ENCODE measurements at places on chromosomes 4 and X.

- DNase-seq, result no peak
These were observed 43.3 kb downstream of the DHRSX start for GRCh38 chrX:2457289-2458133.

DNA sequence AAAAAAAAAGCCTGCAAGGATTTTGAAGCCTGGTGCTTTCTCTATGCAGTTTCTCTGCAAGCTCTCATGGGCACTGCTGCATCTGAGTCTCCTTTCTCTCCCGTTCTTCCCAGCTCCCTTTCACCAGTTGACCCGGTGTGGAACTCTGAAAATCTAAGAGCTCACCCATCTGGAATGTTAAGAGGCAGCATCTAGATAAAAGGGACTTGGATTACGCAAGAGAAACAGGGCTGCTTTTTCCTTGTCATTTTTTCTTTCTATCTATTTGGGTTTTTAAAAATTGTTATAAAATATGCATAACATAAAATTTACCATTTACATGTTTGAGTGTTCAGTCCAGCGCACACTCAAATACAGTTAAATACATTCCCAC is 95.2 kb upstream of the RPS6KA3 start:
- DNase-seq, result no peak

DNA sequence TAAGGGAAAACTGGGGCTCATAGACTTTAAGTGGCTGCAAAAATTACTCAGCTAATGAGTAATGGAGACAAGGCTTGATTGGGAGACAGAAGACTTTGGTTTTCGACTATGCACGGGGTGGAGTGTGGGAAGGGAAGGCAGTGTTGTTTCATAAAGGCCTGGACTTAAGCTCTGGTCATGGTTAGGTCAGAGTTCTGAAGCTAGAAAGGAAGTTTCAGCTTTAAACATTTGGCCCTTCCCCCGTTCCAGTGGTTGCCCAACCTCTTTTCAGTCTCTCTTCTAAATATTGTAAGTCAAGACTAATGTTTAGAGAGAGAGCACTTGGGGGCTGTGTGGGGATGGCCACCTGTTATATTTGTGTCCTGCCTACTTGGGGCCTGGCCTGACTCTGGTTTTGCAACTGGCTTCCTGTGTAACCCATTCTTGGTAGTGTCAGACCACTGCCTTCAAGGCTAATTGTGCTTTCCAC is 21.0 kb downstream of the MSN start:
- no peak for DNase-seq

- peak; percentile 31 for DNase-seq
These were observed 18.8 kb downstream of the SLC7A11 start for GRCh38 chr4:138223231-138223910.

- no peak for DNase-seq
These were observed 432 bp downstream of the TMEM175 start for GRCh38 chr4:932713-933070.

- DNase-seq, result peak; percentile 41
These were observed 249.7 kb downstream of the C4orf33 start for GRCh38 chr4:129345609-129346008.

- DNase-seq, result peak; percentile 18
These were observed 555.6 kb downstream of the PPARGC1A start for GRCh38 chr4:23333946-23334878.

DNA sequence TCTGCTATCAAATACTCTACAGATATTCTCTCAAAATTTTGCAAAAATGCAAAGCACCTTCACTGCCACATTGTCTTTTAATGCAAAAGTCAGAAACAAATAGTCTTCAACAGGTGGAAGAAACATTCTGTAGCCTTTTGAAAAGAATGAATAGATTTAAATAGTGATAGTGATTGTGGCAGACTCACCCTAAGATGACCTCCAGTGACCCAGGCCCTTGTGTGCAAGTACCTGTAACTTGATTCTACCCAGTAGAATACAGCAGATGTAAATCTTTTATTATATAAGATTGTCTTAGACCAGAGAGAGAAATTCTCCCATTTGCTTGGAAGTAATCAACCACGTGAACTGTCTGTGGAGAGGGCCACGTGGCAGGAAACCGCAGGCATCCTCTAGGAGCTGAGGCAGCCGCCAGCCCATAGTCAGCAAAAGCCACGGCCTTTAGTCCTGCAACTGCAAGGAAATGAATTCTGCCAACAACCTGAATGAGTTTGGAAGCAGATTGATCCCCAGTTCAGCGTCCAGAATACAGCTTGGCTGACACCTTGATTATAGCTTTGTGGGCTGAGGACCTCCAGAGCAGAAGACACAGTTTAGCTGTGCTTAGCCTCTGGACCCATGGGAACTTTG is 272.5 kb downstream of the ARHGAP10 start:
- DNase-seq, result no peak

DNA sequence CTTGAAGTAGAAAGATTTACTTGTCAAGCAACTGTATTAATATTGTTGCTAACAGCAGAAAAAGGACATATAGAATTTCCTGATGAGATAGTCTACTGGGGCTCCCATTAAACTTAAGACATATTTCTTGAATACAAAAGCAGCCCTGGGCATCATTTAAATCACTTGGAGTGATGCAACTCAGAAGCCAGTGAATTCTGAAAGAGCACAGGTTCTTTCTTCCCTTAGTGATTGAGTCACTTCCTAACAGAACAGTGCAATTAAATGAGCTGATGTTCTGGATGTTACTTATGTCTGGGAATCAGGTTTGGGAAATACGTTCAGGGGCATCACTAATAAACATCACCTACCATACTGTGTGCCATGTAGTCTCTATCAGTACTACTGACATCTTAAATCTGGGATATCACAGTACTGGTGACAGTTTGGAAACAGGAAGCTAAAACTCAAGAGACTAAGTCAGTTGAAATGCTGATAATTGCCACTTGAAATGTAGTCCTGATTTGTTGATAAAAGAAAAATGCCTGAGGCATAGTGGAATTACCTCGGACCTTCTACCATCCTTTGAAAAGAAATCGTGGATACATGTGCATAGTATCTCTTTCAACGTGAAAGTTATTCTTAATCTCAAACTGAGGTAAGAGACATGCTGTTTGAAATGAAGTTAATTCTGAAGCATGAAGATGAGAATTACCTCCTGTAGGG is 249.2 kb upstream of the GPRIN3 start:
- no peak for DNase-seq

GRCh38 chrX:48696909-48697727 is 584 bp downstream of the SUV39H1 start:
- DNase-seq, result peak; percentile 64

DNA sequence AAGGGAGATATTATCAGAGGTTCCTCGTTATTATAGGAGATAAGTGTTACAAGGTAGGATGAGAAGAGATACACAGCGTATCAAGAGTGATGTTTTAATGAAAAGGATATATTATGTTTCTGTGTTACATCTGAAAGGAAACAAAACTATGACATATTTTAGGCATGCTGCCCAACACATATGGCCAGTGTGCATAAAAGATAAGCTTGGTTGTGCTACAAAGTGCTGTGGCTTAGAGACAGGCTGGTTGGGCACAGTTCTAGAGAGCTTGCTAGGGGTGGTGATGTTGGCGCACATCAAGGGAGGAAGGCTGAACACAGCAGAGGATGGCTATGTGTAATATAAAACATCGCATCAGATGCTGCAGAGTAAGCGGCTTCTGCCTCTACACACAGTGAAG is 42.4 kb downstream of the TRAM1L1 start:
- peak; percentile 53 for DNase-seq

- no peak for DNase-seq
These were observed 1.4 kb downstream of the EDNRA start for GRCh38 chr4:147482281-147482680.

GRCh38 chrX:10177601-10178000 is 20.8 kb downstream of the CLCN4 start:
- no peak for DNase-seq

DNA sequence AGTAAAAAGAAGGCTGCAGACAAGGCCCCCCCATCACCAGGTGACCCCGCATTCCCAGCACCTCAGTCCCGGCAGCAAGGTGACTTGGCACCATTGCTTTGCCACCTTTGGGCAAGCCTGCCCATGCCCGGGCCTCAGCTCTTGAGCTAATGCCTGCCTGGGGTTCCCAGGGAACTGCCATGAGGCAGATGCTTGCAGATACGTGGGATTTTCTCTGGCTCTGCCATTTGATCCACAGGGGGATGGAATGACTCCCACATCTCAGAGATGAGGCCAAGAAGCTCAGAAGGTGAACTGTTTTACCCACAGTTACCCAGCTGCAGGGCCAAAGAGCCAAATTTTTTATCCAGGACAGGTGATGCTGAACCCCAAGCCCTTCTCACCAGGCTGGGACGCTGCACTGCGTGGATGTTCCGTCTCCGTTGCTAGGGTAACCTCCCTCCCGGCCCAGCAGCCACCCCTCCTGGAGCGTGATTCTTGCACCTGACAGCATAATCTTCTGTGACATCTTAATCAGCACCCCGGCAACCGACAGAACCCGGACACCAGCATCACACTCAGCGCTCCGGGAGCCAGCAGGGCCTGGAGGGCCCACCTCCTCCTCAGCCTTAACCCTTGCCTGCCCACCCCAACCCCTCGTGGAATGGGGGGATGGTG is 15.7 kb upstream of the MSX1 start:
- no peak for DNase-seq

DNA sequence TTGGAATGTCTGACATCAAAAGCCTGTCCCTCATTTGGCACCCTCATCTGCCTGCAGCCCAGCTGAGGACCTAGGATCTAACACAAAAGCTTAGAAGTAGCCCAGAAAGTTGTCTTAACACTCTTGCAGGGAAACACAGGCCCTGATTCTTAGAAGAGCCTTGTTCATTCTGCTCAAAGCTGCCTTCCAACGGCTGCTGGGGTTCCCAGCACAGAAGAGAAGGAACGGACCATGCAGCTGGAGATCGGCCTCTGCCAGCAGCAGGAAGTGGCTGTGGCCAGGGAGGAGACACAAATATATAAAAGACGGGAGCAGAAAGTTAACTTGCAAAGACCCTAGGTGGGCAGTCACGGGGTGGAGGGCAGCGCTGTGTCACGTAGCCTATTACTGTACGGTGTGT is 20.4 kb downstream of the PRPS2 start:
- DNase-seq, result no peak

DNA sequence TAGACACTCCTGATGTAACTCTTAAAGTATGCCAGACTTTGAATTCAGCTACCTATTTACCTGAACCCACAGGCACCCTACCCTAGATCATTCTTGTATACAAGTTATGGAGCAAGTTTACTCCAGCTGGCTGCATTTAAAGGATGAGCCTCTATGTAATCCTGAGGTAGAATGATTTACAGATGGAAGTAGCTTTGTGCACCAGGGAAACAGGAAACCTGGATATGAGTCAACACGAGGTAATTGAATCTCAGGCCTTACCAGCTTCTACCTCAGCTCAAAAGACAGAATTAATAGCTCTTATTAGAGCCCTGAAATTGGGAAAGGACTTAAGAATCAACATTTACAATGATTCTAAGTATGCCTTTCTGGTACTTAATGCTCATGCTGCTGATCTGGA is 119.8 kb downstream of the AGTR2 start:
- no peak for DNase-seq

DNA sequence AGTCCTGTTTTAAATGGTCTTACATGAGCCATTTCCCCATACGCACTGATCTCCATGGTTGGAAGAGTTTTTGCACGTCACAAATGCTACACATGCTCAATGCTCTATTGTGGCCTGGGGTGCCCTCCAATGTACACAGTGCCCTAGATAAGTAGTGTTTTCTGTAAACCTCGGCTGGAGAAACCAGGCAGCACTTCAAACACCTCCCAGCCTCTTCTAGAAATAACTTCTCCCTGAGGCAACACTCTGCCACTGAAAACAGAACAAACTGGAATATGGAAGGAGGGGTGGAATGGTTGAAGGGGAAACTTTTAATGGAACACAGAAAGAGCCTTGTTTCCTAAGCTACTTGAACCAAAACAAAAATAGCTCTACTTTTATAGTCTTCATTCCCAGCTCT is 123.9 kb upstream of the CBR4 start:
- DNase-seq, result no peak

DNA sequence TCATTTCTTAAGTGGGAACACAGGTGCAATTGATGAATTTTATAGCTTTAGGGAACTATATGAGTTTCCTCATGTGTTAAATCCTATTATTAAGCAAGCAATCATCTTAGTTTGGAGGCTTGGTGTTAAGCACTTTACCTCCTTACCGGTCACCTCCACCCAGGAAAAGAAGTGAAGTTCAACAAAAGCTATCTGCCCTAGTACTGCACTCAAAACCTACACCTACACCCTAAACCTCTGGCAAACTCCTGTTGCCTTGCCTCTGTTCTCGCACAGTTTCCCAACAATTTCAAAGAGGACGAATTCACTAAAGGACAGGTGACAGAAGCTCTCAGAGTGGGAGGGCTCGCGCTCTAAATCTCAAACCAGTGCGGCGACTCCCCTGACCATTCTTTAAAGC is 85.7 kb upstream of the TENT5D start:
- no peak for DNase-seq

- DNase-seq, result no peak
These were observed 1296.1 kb upstream of the PCDH7 start for GRCh38 chr4:29423836-29424721.

GRCh38 chrX:134502686-134503085 is 42.7 kb downstream of the HPRT1 start:
- DNase-seq, result no peak

GRCh38 chr4:98423009-98423408 is 161.8 kb downstream of the RAP1GDS1 start:
- no peak for DNase-seq

DNA sequence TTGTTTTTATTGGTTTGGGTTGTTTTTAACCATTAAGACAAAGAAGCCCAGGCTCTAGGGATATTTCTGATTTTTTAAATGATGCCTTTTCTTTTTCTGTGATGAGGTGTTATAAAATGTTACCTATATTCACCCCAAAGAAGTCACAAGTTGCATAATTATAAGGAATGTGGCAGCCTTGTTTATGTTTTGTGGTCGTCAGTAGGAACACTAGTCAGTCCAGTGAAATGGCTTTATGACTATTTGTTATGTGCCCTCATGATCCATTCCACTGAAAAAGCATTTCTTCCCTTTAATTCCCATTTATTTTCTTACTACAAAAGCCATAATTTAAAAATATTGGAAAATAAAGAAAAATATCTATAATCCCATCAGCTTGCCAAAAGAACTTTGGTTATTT is 34.4 kb downstream of the CC2D2A start:
- DNase-seq, result no peak

GRCh38 chr4:33831442-33832066 is 2412.8 kb downstream of the ARAP2 start:
- DNase-seq, result no peak

GRCh38 chr4:188485906-188486305 is 346.7 kb downstream of the TRIML1 start:
- peak; percentile 71 for DNase-seq

- DNase-seq, result peak; percentile 22
These were observed 79.6 kb downstream of the COMMD8 start for GRCh38 chr4:47383829-47384427.

DNA sequence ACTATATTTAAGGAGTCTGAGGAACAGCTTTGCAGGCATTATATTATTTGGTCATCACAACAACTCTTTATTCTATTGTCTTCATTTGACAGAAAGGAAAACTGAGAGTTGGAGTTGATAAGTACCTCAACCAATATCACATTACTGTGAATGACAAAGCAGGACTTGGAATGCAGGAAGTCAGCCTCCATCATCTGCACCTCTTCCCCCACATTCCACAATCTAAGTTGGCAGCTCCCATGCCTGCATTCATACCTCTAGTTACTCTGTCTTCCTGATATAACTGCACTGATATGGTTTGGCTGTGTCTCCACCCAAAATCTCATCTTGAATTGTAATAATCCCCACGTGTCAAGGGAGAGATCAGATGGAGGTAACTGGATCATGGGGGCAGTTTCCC is 356.7 kb downstream of the GALNTL6 start:
- DNase-seq, result no peak

All from spinal cord (tissue), 10 donors.